C1 segment of cervical spinal cord (tissue), 14 donors: ENCODE measurements at places on chromosomes 1 and 21.
A peak's percentile ranks its signal among the peaks of the same experiment; 100 is the strongest.

- no peak for DNase-seq
Observed at GRCh38 chr1:109114342-109114674, 393 bp downstream of the ELAPOR1 start.

DNA sequence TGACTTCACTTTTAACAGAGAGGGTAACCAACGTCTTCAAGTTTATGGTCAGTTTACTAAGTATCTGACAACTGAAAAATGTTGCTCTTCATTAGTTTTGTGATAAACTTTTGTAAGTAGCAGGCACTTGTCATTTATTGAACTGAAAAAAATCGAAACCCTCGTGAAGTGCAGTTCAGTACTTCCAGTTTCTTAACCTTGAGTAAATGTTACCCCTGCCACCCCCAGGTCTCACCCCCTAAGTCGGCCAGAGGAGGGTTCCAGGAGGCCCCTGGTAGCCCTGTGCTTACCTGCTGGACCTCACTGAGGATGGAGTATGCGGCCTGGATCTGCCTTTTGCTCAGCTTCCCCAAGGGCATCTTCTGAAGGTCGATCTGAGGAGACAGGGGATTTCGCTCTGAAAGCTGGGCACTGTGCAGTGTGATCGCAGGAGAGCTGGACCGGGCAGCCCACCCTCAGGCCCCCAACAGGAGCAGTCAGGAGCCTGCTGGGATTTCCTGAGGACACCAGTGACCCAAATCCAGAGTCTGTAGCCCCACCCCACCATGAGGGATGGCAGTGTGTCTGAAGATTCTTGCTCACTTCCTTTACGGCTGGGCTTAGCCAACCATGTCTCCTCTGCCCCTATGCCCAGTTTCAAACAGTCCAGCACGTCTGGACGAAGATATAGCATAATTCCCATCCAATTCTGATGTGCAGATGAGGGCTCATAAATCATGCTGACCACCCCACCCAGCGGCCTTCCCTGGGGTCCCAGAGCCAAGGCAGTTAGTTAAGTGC is 37.6 kb downstream of the PARP1 start:
- DNase-seq = no peak

DNA sequence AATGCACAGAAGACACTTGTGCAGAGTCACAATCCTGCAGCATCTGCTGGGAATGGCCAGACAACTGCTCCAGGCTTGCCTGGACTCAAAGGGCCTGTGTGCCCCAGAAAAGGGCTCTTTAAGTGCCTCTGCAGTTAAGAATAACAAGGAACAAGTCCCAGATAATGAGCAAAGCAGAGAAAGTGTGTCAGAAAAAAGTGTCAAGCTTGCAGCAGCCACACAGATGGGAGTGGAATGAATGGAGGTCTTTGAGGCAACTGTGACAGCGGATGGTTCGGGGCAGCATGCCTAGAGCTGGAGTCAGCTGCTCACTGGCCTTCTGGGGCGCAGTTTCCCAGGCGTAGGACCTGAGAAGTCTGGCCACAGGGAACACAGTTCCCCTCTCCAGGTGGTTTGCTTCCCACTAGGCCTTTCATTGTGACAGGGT is 5.1 kb downstream of the PARP1 start:
- DNase-seq = peak; percentile 65

DNA sequence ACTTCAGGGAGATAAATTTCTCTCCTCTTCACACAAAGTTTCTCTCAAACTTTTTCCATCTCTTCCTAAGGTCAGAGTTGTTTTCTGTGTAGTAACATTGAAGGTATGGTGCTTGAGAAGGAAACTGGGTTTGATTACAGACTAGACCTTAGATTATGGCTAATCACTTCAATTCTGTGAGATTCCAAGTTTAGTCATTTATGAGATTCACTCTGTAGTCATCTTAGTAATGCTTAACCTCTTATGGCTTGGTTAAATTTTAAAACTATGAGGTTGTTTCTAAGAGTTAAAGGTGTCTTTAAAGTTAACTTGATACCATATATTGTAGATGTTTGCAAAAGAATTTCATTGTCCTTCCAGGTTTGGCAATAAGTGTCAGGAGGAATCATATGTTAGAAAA is 1092.2 kb downstream of the KCNT2 start:
- no peak for DNase-seq

GRCh38 chr1:66359269-66359668 is 174.7 kb upstream of the SGIP1 start:
- no peak for DNase-seq

DNA sequence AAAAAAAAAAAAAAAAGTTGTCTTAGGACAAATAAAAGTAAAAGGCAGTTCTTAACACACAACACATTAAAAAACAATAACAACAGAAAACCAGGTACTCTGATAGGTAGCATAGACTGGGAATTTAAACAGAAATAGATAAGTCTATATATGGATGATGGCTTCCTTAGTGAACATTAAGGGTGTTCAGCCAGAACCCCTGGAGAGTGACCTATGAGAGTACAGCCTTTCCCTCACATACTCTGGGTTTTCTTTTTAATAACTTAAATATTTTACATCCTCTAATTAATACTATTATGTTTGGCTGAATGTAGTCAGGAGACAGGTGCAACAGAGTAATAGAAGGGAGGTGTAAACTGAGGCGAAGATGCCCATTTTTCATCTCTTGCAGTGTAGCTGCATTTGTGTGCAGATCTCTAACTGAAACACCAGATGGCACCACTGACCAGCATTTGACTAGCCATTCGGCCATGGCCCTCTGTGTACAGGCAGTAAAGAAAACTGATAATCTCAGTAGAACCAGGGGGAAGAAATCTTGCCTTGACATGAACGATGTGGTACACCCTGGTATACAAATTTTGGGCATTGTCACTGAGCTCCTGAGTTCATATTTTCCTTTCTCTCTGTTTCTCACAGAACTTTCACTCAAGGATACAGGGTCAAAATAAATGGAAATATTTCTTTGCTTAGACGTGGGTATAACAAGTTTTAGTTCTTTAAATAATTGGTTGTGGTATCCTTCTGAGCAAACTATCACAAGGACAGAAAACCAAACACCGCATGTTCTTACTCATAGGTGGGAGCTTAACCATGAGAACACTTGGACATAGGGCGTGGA is 7.6 kb downstream of the TTF2 start:
- DNase-seq = peak; percentile 24

DNA sequence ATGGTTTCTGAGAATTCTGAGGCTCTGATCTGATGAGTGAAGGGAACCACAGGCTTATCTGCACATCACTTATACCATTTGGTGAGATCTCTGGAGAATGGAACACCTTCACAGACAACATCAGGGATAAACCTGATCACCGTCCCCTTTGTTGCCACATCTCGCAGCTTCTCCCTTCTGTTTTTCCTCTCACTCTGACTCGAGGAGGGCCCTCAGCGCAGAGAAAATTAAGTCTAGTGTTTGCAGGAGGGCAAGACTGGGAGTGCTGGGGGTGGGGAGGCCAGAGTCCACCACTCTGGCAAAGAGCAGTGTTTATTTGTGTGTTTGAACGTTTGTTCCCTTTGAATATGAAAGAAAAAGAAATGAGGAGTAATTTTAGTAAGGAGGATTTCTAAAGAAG is 29.0 kb upstream of the BATF3 start:
- DNase-seq = no peak

DNA sequence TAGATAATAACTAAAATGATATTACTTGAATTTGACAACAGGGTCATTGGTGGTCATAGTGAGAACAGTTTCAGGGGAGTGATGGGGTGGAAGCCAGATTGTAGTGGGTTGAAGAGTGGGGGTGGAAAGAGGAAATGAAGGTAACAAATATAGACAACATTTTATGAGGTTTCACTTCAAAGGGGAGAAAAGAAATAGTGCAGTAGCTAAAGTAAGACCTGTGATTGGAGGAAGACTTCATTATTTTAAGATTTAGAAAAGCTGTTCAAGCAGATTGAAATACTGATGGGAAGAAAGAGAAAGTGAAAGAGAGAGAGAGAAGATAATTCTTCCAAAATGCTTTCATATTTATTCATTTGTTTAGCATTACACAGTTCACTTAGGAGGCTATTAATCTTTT is 52.0 kb upstream of the KCNA3 start:
- no peak for DNase-seq

DNA sequence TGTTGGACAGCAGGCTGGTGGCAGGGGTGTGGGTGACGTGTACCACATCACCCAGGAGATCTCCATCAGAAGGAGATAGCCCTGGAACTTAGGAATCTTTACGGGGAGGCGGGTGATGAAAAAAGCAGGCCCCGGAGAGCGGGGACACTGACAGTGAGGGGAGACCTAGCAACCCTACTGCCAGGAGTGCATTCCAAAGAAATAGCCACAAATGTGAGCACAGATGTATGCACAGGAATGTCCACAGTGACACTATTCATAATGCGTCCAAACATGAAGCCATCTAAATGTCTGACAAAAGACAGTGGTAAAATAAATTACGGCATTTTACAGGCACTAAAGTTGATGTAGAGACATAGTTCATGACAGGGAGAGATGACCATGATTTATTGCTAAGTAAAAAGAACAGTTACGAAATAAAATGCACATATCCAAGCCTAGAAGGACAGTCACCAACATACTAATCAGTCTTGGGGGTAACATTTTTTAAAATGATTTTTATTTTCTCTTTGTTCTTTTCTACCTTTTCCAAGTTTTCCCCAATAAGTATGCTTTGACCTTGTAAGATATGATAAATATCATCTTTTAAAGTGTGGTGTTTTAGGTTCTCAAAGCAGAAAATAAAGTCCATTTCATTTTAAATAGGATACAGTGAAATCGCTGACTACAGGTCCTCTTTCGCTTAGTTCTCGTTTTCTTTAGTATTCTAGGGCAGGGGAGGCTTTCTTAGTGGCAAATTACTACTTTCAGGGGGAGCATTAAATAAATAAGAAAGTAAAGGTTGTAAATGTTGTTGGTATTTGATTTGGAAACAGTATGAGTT is 21.3 kb downstream of the CD247 start:
- no peak for DNase-seq

GRCh38 chr1:188590641-188591040 is 1761.9 kb downstream of the PLA2G4A start:
- DNase-seq = no peak

DNA sequence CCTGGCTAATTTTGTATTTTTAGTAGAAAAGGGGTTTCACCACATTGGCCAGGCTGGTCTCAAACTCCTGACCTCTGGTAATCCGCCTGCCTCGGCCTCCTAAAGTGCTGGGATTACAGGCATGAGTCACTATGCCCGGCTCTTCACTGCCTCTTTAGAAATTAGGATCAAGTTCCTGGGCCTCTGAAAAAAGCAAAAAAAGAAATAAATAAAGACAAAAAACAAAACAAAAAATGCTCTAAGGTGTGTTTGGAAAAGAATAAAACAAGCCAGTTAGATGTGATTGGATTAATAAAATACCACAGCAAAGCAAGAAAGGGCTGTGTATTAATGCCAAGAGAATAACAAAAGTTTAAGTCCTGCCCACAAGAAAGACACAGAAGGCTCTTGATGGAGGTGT is 4.2 kb upstream of the ABCB10 start:
- no peak for DNase-seq

- DNase-seq = no peak
Observed at GRCh38 chr1:42279055-42279454, 56.0 kb downstream of the FOXJ3 start.

- no peak for DNase-seq
Observed at GRCh38 chr1:44559913-44560312, 114.4 kb downstream of the TMEM53 start.

DNA sequence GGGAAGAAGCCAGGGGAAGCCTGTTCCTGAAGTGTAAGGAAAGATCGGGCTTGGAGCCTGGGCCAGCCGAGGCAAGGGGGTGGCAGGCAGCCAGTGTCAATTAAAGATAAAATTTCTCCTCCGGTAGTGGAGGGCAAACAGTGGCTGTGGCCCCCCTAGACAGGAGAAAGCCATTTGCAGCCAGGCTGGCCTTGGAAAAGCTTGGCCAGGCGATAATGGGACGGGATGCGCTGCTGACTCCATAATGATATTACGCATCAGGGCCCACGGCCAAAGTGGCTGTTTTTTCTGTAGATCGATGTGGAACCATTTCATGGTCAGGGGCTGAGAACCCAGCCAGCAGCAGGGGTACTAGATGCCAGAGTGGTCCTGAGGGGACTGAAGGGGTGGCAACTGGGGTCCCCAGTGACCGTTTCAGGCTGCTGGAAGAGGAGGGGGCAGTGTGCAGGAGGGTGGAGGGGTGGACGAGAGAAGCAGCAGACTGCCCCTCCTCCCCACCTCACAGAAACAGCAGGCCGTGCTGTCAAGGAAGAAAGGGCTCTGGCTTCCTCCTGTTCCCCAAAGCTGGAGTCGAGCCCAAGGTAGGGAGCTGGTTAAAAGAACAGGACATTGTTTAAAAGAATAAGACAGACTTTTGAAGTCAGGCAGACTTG is 25.2 kb downstream of the KCNC4 start:
- DNase-seq = no peak

- no peak for DNase-seq
Observed at GRCh38 chr1:82775406-82776000, 974.8 kb downstream of the ADGRL2 start.

GRCh38 chr1:8591569-8591968 is 225.9 kb downstream of the RERE start:
- DNase-seq = no peak

GRCh38 chr1:172720339-172720738 is 61.4 kb downstream of the FASLG start:
- DNase-seq = no peak

- no peak for DNase-seq
Observed at GRCh38 chr1:11799099-11799498, 6.7 kb downstream of the MTHFR start.

- DNase-seq = no peak
Observed at GRCh38 chr21:45443595-45444181, 38.7 kb downstream of the COL18A1 start.

DNA sequence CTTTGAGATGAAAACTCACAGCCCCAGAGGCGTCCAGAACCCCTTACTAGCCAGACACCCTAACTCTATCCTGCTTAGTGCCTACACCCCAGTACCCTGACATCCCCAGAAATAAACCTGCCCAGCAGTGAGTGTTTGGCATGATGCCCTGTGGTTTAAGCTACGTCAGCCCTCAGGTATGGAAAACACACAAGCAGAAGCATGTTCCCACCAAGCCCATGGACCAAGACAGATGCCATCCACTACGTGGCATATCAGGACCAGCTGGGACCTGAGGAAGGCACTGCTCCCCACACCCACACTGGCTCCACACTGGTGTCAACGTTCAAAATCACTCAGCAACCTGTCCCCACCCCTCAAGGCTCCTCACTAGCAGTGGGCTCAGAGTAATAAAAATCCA is 116.4 kb downstream of the SYT2 start:
- no peak for DNase-seq

GRCh38 chr1:21045351-21045750 is 131.3 kb downstream of the EIF4G3 start:
- DNase-seq = no peak

GRCh38 chr1:169368406-169368769 is 393 bp downstream of the BLZF1 start:
- DNase-seq = no peak
